ENCODE measurements at places on chromosomes 12 and 14.

GRCh38 chr12:30088259-30088995 is 304.7 kb upstream of the TMTC1 start:
- DNase-seq = no peak

DNA sequence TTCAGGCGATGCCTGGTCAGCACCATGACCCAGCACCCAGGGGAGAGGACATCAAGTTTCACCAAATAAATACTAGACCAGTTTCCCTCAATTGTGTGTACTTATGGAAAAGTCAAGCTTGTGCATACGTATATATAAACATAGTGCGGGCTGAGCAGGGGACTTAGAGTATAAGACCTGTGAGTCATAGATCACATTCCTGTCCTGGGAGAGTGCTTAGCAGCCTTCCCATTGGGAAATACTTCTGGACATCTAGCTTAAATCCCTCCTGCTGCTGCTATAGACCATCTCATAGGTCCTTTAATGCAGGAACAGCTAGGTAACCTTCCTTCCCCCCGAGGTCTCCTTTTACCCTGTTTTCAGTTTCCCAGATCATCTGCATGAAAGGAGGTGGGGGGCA is 51.9 kb downstream of the PRMT8 start:
- no peak for DNase-seq

- peak; percentile 33 for DNase-seq
Observed at GRCh38 chr12:102528111-102528510, 47.7 kb upstream of the IGF1 start.

GRCh38 chr12:4115570-4115969 is 158.0 kb upstream of the CCND2 start:
- no peak for DNase-seq

DNA sequence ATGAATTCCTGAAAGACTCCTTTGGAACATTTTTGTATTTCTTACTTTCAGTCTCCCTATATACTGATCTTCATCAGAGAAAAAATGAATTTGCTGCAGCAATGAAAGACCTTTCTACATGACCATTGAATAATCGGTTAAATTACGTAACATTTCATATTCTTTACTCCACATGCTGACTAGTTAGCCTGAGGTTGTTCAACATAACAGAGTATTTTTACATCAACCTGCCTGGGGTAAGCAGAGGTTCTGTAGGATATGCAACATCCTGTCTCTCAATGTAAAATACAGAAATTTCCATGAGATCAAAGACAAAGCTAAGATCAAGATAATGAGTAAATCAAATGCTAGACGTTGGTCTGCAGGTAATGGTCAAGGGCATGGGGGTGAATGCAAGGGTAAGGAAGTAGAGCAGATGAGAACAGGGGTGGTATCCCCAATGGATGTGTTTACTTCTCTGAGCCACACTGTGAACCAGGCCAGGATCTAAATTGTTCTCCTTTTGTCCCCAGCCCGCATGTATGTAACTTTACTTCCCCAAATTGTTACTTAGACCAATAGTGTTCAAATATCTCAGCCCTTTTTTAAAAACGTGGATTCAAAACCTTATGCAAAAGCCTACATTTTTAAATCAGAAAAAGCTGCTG is 45.4 kb downstream of the DUSP6 start:
- no peak for DNase-seq

DNA sequence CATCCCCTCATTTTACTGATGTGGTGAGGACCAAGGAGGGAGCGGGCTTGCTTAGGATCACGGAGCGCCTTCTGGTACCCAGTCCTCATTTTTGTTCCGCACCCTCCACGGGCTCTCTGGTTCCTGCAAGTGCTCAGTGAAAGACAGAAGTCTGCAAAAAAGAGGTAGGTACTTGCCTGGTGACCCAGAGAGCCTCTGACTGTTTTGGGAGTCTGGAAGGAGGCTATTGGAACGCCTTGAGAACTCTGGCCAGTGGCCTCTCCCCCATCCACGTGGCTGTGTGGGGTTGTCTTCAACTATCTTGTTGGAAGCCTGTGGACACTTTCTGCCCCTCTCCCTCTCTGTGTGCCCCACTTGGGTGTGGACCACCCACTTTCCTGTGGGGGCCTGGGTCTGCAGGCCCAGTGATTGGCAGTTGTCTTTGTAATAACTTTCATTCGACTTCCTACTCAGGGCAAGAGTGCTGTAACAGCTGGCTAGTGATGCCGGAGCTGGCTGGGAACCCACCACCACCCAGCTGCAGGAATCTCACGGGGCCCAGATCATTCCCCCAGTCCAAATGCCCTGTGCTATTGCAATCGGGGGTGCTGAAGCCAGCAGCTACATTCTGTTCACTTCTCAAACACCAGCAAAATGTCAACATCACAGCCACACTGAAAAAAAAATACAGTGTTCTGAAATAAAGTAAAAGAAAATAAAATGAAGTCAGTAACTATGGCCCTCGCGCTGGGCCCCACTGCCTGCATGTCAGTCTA is 122.8 kb downstream of the PRMT8 start:
- DNase-seq = no peak

- DNase-seq = no peak
Observed at GRCh38 chr12:87376722-87377121, 652.5 kb downstream of the C12orf50 start.
